Foreskin keratinocyte (primary cell): ENCODE measurements at places on chromosomes 16 and 17.

DNA sequence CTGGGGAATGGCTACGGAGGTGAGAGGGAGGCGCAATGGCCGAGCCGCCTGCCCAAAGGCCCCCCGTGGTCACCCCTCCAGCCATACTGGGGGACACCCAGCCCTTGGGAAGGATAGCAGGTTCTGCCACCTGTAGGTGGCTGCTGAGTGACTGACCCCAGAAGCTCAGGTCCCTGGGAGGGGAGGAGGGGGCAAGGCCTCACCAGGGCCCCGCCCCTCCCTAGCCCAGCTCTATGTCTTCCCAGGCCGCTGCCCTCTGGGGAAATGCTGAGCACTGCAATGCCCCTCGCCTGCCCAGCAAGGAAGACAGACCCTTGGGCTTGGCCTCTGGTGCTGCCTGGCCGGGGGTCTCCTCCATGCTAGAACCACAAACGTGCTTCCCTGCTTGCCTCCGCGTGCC lies 11.4 kb upstream of the CLDN9 start:
- no peak for DNase-seq

DNA sequence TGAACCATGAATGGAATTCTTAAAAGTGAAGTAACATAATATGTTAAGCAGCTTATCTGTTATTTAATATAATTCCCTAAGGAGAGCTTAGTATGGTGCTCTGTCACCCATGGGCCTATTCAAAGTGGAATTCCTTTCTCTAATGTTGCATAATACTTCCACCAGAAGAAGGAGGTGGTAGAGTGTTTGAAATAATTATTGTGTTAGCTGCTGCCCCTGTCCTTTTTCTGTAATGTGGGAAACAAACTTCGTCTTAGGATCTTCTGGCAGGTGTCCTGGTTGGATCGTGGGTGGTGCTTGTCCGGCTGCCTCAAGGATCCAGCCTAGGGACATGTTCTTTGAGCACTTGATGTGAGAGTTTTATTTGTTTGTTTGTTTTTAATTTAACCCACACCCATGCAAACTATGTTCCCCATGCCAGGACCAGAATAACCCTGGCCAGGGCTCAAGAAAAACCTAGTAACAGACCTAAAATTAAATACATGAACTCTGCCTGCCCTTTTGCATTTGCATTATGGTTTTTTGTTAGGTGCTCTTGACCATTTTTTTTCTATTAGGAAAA lies 46.1 kb downstream of the ZNRF1 start:
- no peak for DNase-seq

DNA sequence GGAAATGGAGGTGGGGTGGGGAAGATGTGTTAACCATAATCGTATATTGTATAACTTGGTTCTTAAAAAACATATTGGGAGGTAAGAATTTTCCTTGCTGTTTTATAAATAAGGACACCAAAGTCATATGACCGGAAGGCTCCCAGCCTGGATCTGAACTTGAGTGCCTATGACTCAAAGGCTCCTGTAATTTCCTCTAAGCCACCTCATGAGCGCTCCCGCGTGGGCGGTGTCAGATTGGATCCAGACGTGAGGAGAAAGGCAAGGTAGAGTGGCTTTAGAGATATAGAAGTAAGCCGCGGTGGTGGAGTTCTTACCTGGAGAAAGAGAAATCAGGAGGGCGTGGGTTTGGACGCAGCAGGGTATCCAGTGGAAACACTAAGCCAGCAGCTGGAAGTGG lies 196.2 kb upstream of the NLRP1 start:
- no peak for DNase-seq

- DNase-seq: no peak
Measured at GRCh38 chr17:68710035-68710780, 109.0 kb upstream of the FAM20A start.

DNA sequence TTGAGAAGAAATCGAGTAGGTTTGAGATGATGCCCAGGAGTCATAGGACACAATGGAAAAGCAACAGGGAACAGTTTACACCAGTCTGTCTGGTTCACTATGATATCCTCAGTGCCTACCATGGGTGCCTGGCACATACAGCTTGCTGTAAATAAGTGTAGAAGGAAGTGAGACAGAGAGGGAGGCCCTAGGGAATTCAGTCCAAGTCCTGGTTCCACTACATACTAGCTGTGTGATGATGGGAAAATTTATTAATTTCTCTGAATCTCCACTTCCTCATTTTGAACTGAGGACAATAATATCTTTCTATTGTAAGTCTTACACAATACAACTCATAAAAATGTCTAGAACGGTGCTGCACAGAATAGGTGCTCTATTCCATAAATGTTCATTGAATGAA lies 53.3 kb upstream of the LYRM9 start:
- no peak for DNase-seq

DNA sequence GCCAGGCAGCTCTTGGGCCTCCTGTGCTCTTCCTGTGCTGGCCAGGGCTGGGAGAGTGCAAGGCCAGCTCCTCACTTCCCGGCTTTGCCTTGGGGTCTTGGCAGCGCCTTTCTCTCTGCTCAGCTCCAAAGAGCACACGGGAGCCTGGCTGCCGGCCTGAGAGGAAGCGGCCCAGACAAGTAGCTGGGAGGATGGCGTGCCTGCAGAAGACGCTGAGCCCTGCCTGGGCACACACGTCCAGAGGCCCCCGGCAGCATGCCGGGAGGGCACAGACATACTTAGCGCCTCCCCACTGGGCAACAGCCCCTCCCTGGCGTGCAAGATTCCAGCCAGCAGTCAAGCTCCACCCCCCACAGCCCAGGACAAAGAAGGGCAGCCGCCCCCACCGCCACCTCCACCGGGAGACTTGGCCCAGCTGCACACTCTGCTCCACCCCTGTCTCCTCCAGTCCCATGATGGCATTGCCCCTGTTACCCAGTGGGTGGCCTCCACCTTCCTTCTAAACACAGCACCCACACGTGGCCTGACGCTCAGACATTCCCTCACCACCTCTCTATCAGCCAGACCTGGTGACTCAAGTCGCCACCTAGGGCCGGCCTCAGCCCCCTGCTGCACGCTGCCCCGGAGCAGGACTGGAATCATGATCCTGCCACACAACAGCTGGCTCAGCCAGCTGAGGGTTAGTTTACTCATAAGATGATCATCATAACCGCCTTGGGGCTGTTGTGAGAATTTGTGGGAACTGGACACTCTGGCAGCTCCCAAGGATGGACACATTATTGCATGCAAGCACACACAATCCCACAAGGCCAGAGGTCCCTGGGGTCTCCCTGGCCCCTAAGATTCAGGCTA lies 12.4 kb downstream of the SGCA start:
- peak; percentile 97 for DNase-seq

- DNase-seq: no peak
Measured at GRCh38 chr16:4345836-4346781, 5.0 kb downstream of the PAM16 start.

DNA sequence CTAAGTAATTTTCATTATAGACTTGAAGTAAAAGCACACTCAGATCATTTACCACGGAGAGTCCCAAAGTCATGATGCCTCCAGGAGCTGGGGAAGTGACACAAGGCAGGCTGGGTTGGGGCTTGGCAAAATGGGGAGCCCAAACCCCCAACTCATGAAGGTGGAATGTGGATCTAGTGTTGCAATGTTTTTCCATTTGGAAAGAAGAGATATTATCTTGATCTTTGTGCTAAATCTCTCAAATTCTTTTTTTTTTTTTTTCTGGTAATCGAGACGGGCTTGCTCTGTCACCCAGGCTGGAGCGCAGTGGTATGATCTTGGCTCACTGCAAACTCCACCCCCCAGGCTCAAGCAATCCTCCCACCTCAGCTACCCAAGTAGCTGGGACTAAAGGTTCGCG lies 7.5 kb upstream of the KCNG4 start:
- DNase-seq: no peak

GRCh38 chr16:84692451-84693214 lies 7.2 kb upstream of the USP10 start:
- no peak for DNase-seq

DNA sequence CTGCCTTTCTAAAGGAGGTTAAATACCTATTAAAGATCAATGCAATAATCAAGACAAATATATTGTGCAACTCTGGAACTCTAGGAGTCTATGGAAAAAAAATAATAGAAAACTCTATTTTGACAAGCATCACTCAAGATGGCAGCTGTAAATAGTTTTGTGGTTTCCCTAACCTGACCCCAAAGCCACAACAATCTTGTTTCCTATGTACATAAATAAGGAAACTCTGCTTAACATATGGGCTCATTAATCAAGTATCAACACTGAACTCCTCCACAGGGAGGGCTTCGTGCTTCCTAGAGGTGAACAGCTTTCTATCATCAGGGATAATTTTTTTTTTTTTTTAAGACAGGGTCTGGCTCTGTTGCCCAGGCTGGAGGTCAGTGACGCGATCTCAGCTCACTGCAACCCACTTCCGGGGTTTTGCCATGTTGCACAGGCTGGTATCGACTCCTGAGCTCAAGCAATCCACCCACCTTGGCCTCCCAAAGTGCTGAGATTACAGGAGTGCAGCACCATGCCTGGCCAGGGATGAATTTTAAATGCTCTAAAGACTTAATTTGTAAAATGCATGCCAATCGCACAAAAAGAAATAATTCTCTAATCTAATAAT lies 42.5 kb downstream of the ARHGAP17 start:
- no peak for DNase-seq

DNA sequence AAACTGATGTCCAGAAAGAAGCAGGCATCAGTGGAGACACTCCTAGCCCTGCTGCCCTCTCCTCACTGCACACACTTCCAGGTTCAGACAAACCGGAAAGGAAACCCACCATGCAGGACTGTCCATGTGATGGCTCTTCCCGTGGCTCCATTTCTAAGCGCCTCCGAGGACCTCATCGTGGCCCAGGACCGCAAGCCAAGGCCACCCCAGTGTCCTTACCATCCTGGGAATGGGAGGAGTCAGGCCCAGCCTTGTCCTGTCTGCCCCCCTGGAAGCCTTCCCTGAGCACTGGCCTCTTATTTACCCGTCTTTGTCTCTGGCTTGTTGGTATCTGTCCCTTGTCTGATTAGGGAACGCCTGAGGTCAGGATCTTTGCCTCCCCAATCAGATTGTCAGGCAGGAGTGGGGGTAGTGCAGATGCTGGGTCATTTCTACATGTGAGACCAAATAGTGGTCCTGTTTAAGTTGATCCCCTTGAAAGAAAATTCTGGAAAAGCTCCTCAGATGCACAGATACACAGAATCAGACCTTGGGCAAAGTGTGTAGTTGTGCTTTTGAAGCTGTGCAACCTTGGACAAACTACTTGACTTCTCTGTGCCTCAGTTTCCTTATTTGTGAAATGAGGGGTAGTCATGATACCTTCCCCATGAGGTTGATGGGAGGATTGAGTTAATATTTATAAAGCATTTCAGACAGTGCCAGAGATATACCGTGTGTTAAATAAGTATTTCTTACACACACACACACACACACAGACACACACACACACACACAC lies 744 bp downstream of the TAC4 start:
- DNase-seq: no peak

DNA sequence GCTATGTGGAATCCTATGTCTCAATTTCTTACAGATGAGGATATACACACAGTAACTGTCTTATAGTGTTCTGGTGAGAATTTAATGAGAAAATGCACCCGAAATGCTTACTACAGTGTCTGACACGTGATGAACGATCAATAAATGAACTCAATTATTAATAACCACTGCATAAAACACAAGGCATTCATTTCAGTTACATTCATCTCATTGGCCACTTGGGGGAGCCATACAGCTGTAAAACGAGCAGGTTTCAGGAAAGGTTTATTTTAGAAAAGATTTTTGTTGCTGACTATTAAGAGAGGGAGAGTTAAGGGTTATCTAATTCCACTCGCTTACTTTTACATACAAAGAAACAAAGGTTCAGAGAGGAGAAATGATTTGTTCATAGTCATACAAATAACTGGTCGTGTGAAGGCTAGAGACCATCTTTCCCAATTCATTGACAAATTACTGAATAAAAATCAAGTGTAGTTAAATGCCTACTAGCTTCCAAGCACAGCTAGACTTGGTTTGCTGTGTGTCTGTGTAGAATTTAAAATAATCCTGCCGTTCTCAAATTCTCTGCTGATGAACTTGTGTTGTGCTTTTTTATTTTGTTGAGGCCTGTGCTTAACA lies 160.1 kb downstream of the MAP2K4 start:
- no peak for DNase-seq

- no peak for DNase-seq
Measured at GRCh38 chr16:89484041-89484501, 6.3 kb downstream of the ANKRD11 start.

DNA sequence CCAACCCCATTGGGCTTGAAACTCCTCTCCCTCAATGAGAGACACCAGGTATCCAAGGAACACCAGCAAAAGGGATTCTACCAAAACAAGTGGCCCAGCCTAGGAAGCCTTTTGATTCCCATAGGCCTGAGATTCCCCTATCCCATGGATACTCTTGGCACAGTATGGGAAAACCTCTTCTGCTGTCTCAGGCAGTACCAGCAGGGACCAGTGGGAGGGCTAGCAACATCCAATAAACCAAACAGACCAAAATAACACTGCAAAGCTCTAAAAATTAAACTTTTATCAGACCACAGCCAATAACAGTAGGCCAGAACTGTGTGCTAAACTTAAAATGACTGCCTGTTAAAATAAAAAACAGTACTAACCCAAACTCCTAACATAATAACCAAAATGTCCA lies 153.9 kb upstream of the CES5A start:
- no peak for DNase-seq

DNA sequence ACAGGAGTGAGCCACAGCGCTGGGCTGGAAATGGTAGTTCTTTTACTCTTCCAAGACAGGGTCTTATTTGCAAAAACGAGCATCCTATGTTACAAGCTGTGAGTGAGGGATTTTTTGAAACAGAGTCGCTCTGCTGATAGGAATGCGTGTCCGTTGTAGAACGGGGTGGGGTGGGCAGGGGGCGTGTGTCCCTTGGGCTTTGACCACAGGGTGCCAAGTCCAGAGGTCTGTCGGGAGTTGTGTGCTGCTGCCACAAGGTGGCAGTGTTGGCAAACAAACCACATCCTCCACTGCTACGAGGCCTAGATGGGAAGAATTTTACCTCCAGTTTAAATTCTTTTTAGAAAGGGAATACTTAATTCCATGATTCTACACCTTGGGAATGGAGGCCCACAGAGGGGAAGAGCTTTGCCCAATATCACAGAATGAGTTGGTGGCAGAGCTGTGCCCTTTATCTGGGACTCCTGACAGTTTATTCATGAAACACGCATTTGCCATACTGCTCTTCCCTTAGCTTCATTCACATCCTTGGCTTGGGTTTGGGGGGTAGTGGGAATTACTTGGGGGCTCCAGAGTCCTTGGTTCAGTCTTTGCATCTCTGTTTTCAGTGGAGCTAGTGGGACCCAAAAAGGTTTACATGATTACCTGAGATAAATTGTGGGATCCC lies 30.6 kb upstream of the ETV4 start:
- no peak for DNase-seq
